H4 (cell line): ENCODE measurements at places on chromosomes 1 and 21. TPM values are rescaled to one million over a fixed set of nuclear protein-coding genes. Genes with fewer than 3 reads are reported as not detected.

- DNase-seq, result no peak
Observed at GRCh38 chr1:9715536-9716226, 64.2 kb downstream of the PIK3CD start.

GRCh38 chr1:66916320-66916719 is 8.3 kb downstream of the DNAI4 start:
- no peak for DNase-seq

DNA sequence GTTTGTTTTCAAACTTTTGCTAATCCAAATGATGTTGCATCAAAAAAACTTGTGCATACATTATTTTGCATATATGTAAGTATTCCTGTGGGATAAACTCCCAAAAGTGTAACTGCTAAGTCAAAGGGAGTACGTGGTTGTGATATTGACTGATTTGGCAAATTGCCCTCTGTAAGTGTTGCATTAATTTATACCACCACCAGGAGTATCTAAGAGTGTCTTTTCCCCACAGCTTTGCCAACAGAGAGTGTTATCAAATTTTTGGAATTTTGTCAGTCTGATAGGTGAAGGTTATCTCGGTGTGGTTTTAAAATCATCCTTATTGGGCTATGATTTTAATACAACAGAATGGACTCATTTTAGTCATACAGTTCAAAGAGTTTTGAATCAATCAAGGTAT is 30.1 kb upstream of the PARP1 start:
- no peak for DNase-seq

DNA sequence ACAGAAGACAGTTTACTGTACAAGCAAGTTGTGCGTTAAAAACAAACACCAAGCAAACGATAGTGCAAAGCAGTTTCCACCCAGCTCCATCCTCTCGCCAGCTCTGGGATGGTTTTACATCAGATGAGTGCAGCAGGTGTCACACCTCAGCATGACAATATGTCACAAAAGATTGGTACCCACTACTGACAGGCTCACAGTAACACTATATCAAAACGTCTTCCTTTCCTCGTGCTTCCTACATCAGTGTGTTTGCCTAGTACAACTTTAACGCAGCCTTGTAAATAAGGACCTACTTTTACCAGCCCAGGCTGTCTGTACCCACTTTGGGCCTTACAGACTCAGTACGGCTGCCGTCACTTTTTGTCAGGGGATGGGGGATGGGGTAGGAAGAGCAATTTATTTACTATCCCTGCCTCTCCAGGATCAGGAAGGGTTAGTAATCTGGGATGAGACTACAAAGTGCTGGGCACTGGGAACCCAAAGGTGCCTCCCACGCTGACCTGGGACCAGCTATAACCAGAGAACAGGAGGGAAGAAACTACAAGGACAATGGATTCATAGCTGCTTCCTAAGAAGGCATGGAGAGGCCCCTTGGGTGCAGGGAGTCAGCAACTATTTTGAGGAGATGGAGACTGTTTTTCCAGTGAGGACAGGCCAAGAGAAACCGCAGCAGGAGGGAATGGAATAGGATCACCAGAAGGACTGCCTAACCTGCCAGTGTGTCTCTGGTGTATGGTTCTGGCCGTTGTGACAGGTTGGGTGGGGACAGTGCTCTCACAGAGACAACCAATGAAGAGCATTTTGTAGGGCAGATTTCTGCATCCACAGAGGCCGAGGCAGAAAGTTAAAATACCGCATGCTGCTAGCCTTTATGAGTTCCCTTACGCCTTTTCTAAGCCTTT is 30.2 kb downstream of the RUNX3 start:
- DNase-seq, result no peak

DNA sequence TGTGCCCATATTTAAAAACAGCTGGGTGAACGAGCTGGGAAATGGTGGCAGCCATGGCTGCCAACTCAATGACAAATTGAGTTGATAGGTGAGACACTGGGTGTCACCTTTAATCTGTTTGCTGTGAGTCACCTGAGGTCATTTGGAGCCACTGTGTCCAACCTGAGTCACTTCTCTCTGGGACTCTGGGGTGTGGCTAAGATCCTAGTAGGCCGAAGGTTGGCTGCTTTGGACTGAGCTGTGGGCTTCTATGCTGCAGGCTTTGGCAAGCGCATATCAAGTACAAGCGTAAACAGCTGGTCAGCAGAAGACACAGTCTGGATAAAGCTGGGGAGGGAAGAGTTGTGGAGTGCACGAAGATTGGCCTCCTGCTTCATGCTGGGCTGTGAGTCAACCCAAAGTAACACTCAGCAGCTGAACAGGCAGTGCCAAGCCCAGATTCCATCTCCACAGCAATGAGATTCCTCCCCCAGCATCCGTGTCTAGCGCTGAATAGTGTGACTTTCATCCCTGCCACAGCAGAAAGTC is 24.0 kb downstream of the TEX35 start:
- peak; percentile 91 for DNase-seq

DNA sequence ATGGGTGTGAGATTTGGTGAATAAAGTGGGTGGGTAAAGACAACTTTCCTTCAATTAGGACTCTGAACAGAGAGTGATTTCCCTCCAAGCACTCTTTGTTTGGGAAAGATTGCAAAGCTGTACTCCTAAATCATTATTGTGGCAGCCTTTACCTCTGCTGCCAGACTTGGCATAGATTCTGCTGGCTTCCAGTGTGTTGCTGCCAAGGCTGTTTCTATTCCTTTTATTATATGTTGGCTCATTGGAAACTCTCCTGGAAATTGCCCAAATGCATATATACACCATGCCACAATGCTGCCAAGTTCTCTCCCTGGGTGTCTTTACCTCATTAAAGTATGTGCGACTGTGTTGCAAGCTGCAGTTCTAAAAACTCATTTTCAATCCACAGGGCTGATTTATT is 668.0 kb downstream of the MRPL39 start:
- no peak for DNase-seq

- peak; percentile 34 for DNase-seq
Observed at GRCh38 chr1:181126871-181127587, 38.5 kb downstream of the IER5 start.

The TLR5 gene
- total RNA-seq, result 2.1 TPM in 1 of 2 replicates, not detected in the other

The DCST1 gene
- not detected in 2 replicates for total RNA-seq

The ILDR2 gene
- total RNA-seq, result 5.9 and 7.0 TPM in 2 replicates

- DNase-seq, result no peak
Observed at GRCh38 chr1:185987611-185988321, 253.6 kb downstream of the HMCN1 start.

The TACSTD2 gene
- total RNA-seq, result not detected in 2 replicates

The KIF2C gene
- 81.8 and 82.2 TPM in 2 replicates for total RNA-seq

DNA sequence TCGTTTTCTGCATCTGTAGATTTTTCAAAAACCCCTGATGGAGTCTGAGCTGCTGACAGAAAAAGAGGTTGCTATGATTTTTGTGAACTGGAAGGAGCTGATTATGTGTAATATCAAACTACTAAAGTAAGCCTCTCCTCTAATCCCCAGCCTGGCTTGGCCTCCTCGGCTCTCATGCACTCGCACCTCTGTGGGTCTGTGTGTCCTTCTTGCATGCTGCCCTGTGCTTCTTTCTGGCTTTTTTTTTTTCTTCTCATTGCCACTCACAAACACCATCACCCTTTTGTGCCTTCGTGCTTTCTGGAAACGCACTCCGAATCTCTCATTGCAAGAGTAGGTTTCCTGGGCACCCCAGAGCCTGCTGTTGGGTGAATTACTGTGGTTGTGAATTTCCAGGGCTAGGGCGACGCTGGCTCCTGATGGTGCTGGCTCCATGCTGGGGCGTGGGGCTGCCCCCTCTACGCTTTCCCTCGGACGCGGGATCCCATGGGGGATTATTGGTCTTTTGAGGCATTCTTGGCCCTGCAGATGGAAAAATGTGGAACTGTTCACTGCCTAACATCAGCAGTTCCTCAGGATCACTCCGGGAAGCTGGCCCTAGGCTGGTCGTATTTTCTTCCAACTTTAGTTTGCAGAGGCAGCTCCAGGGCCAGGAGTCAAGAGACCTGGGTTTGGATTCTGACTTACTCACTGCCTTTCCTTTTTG is 56.8 kb downstream of the ATP5PO start:
- no peak for DNase-seq

- no peak for DNase-seq
Observed at GRCh38 chr1:43509007-43509739, 21.5 kb upstream of the PTPRF start.

The IFNLR1 gene
- 0.21 and 0.90 TPM in 2 replicates for total RNA-seq

- peak; percentile 26 for DNase-seq
Observed at GRCh38 chr21:36297938-36298572, 21.9 kb upstream of the MORC3 start.

DNA sequence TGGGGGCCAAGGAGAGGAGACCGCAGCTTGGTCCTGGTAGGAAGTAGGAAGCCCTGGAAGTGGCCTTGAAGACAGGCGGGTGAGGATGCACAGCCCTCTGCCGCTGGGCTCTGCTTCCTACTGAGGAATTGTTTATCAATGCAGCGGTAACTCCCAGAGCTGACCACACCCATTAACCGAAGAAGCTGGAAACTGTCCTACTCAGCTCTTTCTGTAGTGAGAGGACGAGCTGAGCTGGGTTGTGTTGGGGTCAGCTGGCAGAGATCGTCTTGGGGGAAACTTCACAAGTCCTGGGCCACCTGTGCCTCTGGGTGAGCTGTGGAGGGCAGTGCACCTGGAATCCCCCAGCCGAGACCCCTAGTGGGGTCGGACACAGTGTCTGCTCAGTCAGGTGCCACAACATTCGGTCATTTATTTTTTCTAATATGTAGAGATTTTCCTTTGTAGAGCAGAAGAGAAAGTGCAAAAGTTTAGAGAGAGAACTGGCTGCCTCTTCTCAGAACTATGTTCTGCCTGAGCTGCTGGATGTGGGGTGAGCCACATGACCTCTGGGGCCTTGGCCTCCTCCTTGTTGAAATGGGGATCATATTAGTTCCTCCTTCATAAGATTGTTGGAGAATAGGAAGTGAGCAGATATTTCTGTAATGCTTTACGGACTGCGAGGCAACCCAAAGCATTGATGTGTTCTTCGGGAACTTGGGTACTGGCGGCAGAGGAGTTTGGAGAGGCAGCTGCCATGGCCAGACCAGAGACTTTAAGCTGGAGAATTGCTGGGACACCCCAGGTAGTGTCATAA is 3.6 kb downstream of the NECAP2 start:
- no peak for DNase-seq

DNA sequence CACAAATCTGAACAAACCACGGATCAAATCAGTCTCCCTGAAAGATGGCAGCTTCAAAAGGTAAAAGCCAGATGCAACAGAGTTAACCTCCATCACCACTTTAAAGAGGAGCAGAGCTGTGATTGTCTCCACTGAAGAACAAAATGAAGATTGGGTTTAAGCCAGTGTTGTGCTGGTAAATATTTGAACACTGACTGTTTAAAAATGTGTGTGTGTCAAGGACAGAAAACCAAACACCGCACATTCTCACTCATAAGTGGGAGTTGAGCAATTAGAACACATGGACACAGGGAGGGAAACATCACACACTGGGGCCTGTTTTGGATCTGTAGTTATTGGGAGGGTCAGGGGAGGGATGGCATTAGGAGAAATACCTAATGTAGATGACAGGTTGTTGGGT is 83.9 kb downstream of the ST6GALNAC5 start:
- DNase-seq, result no peak

GRCh38 chr1:77430966-77431690 is 149.3 kb downstream of the AK5 start:
- no peak for DNase-seq

DNA sequence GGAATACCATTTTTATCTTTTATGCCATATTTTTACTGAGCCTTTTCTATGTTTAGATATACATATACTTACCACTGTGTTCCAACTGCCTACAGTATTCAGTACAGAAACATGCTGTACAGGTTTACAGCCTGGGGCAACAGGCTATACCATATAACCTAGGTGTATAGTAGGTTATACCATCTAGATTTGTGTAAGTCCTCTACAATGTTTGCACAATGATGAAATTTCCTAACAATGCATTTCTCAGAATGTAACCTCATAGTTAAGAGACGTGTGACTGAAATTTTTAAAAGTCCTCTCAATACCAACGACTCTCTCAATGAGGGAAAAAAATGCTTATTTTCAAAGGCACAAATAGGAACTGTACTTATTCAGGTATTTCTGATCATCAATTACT is 21.7 kb downstream of the INTS7 start:
- DNase-seq, result no peak

DNA sequence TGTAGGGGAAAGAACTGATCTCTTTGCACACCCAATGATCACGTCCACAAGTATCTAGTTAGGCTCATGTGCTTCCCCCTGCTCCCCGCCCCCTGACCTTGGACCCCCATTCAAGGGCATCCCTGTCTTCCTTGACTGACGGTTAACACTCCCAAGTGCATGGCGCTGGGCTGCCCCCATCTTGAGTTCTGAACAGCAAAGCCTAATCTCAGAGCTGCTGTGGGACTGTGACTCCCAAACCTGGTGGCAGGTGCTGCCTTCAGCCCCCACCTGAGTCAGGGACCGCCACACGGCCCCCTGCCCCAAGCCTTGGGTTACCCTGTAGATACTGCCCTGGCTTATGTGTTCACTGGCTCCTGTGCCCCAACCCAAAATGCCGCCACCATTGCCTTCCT is 925 bp downstream of the TNNI1 start:
- no peak for DNase-seq

The KRTAP19-3 gene
- total RNA-seq, result not detected in 2 replicates

GRCh38 chr1:92709738-92710137 is 75.2 kb downstream of the EVI5 start:
- DNase-seq, result peak; percentile 71

The HCRTR1 gene
- not detected in 2 replicates for total RNA-seq

GRCh38 chr1:228792601-228793000 is 57.3 kb downstream of the RHOU start:
- no peak for DNase-seq

The CCDC18 gene
- total RNA-seq, result 2.3 and 3.3 TPM in 2 replicates

DNA sequence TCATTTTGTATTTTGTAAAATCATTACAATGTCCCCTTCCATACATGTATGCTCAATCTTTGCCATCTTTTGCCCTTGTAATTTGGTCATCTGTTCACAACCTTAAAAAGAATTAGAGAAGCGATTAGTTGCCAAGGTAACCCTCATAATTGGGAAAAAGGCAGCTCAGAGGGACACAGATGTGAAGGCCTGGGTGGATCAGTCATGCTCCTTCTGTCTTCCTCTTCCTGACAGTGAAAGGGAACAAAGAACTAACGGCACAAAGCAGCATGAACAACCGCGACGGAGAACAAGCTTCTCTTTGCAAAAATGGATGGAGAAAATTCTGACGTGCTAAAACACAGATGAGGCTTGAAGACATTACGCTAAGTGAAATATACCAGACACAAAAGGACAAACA is 78.7 kb upstream of the COG2 start:
- DNase-seq, result no peak

The RGL1 gene
- 14.9 and 18.7 TPM in 2 replicates for total RNA-seq

GRCh38 chr21:38920631-38921398 is 115.1 kb downstream of the ETS2 start:
- peak; percentile 50 for DNase-seq

DNA sequence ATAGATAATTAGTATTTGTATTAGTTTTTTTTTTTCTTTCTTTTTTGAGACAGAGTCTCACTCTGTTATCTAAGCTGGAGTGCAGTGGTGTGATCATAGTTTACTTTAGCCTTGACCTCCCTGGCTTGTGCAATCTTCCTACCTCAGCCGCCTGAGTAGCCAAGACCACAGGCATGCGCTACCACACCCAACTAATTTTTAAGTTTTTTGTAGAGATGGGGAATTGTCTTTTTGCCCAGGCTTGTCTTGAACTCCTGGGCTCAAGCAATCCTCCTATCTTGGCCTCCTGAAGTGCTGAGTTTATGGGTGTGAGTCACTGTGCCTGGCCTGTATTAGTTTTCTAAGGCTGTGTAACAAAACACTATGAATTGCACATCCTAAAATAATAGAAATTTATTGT is 58.3 kb downstream of the MSH4 start:
- peak; percentile 46 for DNase-seq

- no peak for DNase-seq
Observed at GRCh38 chr1:215040190-215040589, 42.3 kb upstream of the KCNK2 start.
